ENCODE measurements at places on chromosomes 6 and 20.

- DNase-seq, result no peak
Measured at GRCh38 chr6:110232450-110232849, 52.2 kb downstream of the CDC40 start.

GRCh38 chr6:27650620-27651370, 177.9 kb upstream of the ZNF184 start:
- DNase-seq, result no peak

- no peak for DNase-seq
Measured at GRCh38 chr20:47160992-47161391, 195.5 kb downstream of the ZMYND8 start.

DNA sequence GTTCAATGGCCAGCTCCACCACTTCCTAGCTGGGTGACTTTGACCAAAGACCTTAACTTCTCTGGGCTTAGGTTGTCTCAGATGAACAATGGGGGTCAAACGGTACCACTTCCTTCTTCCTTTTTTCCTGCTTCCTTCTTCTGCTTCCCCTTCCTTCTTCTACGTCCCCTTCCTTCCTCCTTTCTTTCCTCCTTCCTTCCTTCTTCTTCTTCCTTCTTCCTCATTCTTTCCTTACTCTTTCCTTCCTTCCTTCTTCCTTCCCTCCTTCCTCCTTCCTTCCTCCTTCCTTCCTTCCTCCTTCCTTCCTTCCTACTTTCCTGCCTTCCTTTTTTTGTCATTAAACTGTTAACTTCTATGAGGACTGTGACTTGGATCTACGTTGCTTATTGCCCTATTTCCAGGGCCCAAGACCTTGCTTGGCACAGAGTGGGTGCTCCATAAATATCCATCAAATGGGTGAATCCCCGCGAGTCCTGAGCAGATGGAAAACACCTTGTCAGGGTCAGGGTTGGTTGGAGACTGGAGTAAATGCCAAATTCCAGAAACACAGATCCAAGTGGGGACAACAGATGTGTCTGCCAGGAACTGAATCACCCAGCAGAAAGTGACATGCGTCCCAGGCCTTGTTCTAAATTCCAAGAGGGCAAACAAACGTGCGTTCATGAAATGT, 243.3 kb downstream of the PREX1 start:
- no peak for DNase-seq

GRCh38 chr6:84920021-84920420, 155.6 kb upstream of the TBX18 start:
- no peak for DNase-seq

DNA sequence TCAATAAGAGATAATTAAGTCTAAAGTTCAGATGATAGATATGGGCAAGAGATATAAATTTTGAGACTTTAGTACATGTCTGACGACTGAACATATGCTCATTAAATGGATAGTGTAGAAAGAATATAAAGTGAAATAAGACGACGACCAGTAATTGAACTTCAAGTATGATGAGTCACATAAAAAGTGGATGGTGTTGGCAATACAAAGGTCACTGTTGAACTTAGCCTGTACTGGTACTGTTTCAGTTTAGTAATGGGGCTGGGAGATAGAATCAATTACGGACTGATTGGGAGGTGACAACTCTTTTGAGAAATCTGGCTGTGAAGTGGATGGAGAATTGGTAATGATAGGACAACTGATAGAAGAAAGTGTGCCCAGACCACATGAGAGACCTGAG, 68.1 kb downstream of the IBTK start:
- no peak for DNase-seq

DNA sequence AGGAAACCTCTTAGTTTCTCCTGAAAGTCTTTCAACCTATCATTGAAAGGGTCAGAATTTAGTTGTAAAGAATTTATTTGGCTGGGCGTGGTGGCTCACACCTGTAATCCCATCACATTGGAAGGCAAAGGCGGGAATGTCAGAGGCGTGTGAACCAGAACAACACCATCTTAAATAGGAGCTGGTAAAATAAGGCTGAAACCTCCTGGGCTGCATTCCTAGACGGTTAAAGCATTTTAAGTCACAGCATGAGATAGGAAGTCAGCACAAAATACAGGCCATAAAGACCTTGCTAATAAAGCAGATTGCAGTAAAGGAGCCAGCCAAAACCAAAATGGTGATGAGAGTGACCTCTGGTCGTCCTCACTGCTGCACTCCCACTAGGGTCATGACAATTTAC, 29.6 kb downstream of the OR2B2 start:
- no peak for DNase-seq

- DNase-seq, result no peak
Measured at GRCh38 chr6:142881761-142882160, 63.2 kb downstream of the HIVEP2 start.

DNA sequence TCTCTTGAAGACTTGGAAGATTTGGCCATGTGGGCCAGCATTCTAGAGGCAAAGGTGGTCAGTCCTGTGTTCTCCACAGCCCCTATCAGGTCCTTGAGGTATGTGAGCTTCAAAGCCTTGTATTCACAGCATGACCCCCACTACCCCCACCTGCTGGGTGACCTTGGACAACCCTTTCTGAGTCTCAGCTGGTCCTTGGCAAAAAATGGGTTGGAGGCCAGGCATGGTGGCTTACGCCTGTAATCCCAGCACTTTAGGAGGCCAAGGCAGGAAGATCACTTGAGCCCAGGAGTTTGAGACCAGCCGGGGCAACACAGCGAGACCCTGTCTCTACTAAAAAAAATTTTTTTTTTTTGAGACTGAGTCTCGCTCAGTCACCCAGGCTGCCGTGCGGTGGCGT, 42.6 kb downstream of the UBE2V1 start:
- DNase-seq, result no peak

DNA sequence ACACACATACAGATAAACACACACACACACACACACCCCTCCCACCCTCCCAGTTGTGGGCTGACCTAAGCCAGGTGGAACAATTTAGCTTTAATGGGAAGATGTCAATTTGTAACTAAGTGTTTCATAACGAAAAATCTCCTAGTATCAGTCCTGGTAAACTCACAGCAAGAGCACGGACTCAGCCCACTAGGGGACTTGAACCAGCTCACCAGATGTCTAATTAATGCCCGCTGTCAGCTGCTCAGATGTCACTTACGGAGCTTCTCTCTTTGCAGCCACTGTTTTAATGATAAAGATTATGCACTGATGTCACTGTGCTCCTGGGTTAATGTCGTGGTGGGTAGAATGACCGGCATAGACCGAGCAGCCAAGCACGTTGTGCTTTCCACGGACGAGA, 116.6 kb upstream of the INSM1 start:
- no peak for DNase-seq

GRCh38 chr6:140909625-140910024, 1223.1 kb upstream of the GJE1 start:
- no peak for DNase-seq

GRCh38 chr6:1913577-1913976, 303.9 kb downstream of the FOXC1 start:
- no peak for DNase-seq

DNA sequence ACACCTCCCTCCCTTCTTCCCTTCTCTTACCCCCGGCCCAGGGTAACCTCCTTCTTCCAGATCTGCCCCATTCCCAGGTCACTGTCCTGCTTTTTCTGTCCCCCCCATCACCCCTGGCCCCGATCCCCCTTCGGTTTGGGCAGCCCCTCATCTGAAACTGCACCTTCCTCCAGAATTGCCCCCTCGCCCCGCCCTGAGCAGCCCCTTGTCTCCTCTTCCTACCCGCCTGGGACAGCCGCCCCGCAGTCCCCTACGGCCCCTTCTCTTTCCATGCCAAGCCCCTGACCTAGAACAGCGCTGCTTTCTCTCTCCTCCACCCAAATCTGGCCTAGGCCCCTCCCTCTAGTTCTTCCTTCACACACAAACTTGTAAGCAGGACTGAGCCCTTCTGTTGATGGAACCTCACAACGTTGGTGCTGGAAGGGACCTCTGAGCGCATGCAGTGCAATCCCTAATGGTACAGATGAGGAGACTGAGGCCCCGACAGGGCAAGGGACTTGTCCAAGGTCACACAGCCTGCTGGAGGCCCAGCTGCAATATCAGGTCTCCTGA, 630 bp downstream of the PPP2R5D start:
- DNase-seq, result no peak

GRCh38 chr6:45647341-45648261, 269.9 kb upstream of the SUPT3H start:
- no peak for DNase-seq

DNA sequence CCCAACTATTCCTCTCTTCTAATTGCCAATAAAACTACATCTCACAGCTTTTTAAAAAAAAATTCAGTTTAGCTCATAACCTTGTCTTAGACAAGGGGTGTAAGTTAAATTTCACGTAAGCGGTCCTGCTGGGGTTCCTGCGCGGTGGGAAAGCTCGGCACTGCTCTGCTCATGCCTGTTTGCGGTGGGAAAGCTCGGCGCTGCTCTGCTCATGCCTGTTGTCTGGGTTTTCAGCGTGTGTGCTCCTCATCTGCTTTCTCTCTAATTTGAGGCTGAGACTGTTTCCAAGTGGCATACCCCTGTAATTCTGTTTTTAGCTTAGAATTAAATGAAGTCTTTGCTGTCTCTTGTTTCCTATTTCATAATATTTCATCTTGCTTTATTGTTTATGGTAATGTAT, 18.6 kb downstream of the ARID1B start:
- DNase-seq, result no peak

DNA sequence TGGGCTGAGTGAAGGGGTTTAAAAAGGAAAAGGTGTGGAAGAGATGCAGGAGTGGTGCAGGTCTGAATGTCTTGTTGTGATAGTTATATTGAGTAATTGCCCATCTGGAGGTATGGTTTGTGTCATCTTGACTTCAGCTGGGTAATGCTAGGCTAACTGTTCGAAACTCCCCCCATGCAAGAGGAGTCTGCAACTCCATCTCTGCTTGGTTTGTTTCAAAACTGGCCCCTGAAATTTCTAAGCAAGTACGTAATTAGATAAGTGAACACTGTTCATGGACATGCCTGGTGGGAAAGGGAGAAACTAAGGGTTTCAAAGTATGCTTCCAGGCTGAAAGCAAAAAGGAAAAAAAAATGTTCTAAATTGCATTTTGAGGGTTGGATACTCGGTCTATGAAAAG, 17.1 kb downstream of the TTK start:
- DNase-seq, result no peak

GRCh38 chr6:160082627-160083026, 39.0 kb upstream of the SLC22A1 start:
- DNase-seq, result no peak

GRCh38 chr20:62376112-62377063, 9.3 kb upstream of the LAMA5 start:
- no peak for DNase-seq

GRCh38 chr20:11845340-11845739, 72.4 kb upstream of the BTBD3 start:
- no peak for DNase-seq

DNA sequence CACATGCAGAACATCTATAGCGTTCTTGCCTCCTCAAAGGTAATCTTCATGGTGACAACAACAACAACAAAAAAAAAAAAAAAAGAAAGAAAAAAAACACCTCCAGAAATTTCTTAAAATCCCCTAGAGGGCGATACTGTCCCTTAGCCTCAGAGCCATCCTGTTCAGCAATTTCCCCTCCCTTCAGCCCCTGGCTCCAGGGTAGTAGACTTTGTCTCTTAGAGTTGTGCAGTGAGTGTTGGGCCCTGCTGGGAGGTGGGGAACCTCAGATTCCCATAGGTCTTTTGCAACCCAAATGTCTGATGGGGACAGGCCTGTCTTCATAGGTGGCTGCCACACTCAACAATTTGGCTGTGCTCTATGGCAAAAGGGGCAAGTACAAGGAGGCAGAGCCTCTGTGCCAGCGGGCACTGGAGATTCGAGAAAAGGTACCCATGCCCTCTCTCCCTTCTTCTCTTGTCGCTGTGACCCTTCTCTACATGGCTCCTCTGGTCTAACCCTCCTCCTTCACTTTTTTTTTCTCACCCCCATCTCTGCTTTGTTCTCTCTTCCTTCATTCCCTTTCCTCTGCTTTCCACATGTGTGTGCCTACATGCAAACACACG, 6.0 kb upstream of the PTK7 start:
- DNase-seq, result no peak

DNA sequence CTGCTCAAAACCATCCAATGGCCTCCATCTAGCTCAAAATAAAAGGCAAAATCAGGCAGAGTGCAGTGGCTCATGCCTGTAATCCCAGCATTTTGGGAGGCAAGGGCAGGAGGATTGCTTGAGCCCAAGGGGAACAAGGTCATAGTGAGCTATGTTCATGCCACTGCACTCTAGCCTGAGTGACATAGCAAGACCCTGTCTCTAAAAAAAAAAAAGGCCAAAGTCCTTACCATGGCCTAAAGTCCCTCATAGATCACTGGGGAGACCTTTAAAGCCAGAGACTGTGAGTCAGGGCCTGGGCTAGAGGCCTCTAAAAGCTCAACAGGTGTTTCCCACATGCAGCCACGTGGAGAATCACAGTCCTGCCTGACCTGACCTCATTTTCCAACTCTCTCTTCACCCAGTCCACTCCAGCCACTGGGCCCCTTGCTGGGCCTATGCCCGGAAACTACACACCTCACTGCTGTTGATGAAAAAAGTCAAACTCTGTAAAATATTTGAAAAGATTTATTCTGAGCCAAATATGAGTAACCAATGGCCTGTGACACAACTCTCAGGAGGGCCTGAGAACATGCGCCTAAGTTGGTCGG, 28.2 kb upstream of the TAB2 start:
- no peak for DNase-seq

DNA sequence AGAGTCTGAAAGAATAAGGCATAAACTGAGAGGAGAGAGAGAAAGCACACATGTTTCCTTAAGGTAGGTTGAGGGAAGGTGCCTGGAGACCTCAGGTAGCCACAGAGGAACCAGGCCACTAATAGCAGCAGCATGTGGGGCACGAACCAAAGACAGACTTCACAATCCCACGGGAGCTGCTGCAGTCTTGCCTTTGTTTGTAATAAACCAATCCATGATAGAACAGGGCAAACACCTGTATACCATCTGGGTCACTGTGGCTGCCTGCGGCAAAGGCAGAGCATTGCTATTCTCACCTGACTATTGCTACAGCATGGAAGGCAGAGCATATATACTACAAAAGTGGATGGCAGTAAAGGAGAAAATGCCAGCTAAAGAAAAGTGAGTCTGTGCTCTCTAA, 36.3 kb downstream of the HEBP2 start:
- DNase-seq, result no peak

- DNase-seq, result no peak
Measured at GRCh38 chr20:9092655-9093054, 23.8 kb downstream of the PLCB4 start.

- peak; percentile 45 for DNase-seq
Measured at GRCh38 chr20:40956542-40957264, 71.9 kb upstream of the TOP1 start.

DNA sequence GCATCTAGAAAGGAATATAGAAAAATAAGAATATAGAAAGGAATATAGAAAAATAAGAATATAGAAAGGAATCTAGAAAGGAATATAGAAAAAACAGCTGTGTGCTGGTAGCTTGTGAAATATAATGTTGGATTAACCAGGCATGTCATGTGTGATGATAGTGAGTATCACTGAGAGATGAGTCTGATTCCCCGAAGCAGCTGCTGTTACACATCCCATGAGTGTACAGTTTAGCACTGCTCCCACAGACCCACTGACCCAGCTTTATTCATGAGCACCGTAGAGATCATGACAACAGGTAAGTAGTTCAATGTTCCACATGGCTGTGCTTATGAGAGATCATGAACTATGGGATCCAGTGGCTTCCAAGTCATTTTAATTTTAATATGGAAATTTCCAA, 64.8 kb downstream of the SLC22A3 start:
- DNase-seq, result no peak
